ENCODE measurements at places on chromosomes 1 and 21.

GRCh38 chr1:35594005-35594760, 21.1 kb downstream of the TFAP2E start:
- DNase-seq, result no peak

- peak; percentile 89 for DNase-seq
Observed at GRCh38 chr1:234533034-234533891, 54.3 kb upstream of the TARBP1 start.

GRCh38 chr1:19974822-19975416, 4.5 kb downstream of the PLA2G2A start:
- DNase-seq, result peak; percentile 61

DNA sequence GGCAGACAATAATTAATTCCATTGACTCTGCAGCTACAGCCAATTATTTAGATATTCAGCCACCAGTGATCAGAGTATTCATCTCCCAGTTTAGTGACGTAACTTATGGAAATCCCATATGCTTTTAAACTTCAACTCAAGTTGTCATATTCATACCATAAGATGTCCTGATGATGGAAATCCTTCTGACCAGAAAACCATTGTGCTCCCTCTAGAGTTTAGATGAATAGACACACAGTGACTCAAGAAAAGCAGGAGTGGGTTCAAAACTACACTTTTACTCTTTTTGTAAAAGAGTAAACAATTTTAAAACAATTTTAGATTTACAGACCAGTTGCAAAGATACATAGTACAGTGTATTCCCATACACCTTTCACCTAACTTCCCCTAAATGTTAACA, 463.7 kb downstream of the KCNT2 start:
- no peak for DNase-seq

- peak; percentile 68 for DNase-seq
Observed at GRCh38 chr1:103265551-103265950, 157.2 kb upstream of the COL11A1 start.

GRCh38 chr1:61640531-61641530, 84.1 kb downstream of the TM2D1 start:
- DNase-seq, result no peak

- DNase-seq, result no peak
Observed at GRCh38 chr1:209721323-209721722, 16.7 kb downstream of the HSD11B1 start.

- no peak for DNase-seq
Observed at GRCh38 chr1:170674986-170675385, 11.1 kb downstream of the PRRX1 start.

DNA sequence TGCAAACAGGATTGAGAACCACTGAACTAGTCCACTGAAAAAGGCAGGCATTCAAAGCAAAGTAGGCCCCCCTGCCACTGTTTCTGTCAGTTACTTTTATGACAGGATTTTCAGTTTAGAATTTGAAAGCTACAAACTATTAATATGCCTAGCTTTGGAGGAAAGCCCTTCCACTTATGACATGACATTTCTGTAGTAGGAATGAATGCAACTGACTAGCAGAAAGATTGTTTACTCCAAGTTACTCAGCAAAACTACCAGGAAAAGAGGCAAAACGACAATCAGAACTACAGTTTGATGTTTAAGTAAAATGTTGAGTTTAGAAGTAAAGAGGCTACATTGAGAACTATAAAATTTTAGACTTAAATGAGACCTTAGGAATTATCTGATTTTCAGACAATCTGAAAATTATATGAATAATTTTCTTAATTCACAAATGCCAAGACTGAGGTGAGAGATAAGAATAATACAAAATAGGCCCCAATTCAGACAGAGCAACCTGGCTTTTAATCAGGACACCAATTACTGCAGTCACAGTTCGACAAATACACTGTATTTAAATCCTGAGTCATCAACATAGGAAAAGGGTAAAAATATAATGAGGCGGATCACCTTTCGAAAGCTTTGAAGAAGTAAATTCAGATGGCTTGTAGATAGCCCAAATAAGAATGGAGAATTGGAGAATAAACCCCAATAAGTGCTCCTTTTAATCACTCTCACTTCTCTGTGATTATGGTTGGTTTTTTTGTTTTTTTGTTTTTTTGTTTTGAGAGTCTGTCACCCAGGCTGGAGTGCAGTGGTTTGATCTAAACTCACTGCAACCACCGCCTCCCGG, 2.2 kb downstream of the PRKAB2 start:
- DNase-seq, result no peak

DNA sequence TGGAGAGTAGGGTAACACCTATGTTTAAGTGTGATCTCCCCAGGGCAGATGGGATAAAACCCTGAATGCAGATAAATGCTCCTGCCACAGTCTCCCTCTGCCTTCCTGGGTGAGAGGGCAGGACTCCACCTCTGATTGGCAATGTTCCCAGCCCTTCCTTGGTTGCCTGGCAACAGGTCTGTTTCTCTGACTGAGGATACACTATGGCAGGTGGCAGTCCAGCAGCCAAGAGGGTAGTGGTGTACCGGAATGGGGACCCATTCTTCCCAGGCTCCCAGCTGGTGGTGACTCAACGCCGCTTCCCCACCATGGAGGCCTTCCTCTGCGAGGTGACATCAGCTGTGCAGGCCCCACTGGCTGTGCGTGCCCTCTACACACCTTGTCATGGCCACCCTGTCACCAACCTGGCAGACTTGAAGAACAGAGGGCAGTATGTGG, at the start of gene DCDC2B:
Gene DCDC2B, plus strand, starts transcription at position 199 of the 438 bp plus-strand sequence. Its CDS starts 5 bp downstream, at position 204.
- DNase-seq, result peak; percentile 44

- peak; percentile 68 for DNase-seq
Observed at GRCh38 chr1:94922761-94923331, 4.1 kb downstream of the CNN3 start.

- peak; percentile 81 for DNase-seq
Observed at GRCh38 chr1:156160743-156161171, 7.4 kb downstream of the SEMA4A start.

DNA sequence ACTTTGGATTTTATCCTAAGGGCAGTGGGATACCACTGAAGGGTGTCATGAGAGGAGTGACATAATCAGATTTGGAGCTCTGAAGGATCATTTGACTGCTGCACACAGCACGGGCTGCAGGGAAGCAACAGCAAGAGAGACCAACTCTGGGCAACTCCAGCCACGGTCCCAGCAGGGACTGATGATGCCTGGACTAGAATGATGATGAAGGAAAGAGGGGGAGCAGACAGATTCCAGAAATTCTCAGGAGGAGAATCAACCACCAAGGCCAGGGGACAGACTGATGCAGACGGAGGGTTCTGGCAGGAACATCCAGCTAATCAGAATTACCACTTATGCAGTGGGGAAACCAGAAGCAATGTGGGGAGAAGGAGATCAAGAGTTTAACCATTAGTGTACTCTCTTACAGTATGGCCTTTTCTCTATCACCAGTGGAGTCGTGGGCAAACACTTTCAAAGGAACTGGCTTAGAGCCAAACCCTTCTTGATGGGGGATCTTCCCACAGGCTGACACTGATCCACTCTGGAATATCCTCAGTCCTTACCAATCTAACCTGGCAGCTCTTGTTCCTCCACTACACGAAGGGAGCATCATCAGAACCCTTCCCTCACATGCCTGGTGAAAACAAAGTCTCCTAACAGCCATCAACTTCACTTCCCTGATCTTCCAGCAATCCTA, 3.3 kb downstream of the URB1 start:
- DNase-seq, result peak; percentile 75
